C1 segment of cervical spinal cord (tissue), 14 donors: ENCODE measurements at places on chromosomes 3 and 15.

GRCh38 chr15:92909136-92909781 lies 9.1 kb downstream of the CHD2 start:
- no peak for DNase-seq

DNA sequence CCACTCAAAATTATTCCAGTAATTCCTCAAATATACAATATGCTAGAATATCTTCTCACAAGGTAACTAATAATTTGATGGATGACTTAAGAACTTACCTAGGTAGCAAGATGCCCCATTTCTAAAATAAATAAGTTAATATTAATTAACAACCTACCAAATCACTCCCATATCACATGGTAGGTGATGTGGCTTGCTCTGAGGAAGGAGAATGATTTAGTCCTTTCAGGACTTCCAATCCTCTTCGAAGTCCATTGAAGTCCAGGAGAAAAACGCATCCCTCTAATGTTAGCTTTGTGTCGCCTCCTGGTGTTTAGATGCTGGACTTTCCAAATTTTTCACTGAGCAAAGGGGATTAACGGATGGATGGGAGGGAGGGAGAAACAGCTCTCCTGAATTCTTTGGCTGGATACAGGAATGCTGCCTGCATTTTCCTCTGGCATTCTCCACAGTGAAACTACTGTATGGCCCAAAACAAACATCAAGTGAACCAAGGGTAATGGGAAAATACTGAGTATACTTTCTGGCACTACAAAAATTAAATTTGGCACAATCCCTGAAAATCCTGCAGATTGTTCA lies 58.6 kb downstream of the PRICKLE2 start:
- no peak for DNase-seq

- DNase-seq = no peak
These were observed 169.1 kb downstream of the GAP43 start for GRCh38 chr3:115792206-115792955.

DNA sequence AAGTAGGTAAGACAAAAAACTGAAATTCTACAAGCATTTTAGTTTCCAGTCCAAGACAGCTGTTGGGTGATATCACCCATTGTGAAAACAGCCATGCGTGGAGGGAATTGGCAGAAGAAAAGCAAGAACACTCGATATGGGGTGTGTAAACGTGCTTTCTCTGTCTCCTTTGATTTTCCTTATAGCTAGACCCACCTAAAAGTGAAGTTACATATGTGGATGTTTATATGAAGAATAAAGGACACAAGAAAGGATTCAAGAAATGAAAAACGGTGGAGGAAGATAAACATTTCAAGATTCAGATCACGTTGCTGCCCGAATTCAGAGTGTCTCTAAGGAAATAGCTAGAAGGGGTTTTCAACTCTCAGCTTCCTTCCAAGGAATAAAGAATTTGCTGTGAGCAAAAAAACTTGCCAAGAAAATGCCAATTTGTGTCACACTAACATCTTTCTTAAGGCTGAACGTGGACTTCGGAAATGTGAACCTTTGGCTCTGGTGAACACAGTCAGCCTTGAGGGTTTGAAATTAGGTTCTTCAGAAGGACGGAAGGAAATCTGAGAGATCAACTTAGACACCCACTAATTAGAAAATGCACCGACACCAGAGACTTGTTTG lies 269.0 kb upstream of the ADAMTS9 start:
- DNase-seq = no peak

DNA sequence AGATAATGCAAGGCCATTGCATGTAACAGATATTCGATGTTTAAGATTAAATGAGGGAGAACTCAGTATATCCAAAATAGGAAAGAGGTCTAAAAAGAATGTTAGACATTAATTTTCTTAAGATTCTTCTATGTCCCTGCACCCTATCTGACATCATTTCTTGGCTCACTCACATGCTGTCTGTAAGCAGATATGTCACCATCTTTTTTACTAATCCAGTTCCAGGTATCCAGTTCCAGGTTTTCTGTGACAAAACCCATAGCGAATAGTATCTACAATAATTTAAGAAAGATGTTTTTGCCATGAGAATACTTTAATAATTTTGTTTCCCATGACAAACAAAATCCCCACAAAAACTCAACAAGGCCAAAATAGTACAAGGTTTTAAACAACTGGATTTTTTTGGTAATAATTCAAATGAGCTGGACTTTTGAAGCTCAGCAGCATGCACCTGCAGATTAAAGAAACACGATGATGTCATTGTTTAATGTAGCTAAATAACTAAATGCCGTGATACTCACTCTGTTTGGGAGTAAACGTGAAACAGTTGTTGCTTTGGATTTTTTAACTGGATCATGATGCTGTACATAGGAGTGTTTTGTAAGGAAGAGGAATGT lies 867.6 kb downstream of the EPHA3 start:
- no peak for DNase-seq

GRCh38 chr3:130895690-130896488 lies 2.0 kb downstream of the ATP2C1 start:
- DNase-seq = no peak

GRCh38 chr3:126152901-126153694 lies 27.3 kb downstream of the ALDH1L1 start:
- no peak for DNase-seq

DNA sequence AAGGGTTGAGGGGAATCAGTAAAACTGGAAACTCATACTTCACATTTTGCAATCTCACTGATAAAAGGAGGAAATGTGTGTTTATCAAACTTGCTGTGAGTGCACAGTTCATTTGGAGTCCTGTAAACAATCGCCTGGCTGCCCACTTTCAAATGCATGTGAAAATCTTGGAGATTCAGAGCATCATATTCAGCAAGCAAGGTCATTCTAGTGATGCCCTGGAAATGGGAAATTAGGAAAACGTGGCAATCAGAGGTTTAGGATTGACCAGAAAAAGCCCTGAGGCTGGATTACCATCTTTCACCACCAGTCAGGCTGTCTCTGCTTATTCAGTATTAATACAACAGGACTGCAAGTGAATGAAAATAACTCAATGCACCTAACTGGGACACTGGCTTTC lies 23.9 kb downstream of the DPH6 start:
- no peak for DNase-seq

- DNase-seq = no peak
These were observed 129.8 kb downstream of the SLC25A26 start for GRCh38 chr3:66350601-66351000.

- no peak for DNase-seq
These were observed 28.3 kb downstream of the ANAPC13 start for GRCh38 chr3:134457376-134458074.

- DNase-seq = no peak
These were observed 85.8 kb downstream of the GAP43 start for GRCh38 chr3:115709093-115709492.

- peak; percentile 43 for DNase-seq
These were observed 111.0 kb upstream of the KLF13 start for GRCh38 chr15:31215490-31216214.

DNA sequence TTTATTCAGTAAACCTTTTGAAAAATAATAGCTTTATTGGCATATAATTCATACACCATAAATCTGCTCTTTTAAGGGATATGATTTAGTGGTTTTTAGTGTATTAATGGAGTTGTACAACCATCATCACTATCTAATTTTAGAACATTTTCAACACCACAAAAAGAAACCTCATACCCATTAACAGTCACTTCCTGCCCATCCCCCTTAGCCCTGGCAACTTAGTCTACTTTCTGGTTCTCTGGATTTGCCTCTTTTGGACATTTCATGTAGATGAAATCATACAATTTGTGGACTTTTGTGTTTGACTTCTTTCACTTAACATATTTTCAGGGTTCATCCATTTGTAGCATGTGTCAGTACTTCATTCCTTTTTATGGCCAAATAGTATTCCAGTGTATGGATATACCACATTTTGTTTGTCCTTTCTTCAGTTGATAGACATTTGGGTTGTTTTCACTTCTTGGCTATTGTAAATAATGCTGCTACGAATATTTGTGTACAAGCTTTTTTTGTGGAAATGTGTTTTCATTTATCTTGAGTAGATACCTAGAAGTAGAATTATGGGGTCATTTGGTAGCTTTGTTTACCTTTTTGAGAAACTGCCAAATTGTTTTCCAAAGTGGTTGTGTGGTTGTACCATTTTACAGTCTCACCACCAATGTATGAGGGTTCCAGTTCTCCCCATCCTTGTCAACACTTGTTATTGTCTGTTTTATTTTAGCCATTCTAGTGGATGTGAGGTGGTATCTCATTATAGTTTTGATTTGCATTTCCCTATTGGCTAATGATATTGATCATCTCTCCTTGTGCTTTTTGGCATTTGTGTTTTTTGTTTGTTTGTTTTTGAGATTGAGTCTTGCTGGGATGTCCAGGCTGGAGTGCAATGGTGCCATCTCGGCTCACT lies 45.8 kb downstream of the SMAD3 start:
- DNase-seq = no peak

- no peak for DNase-seq
These were observed 57.2 kb downstream of the SEC22A start for GRCh38 chr3:123258811-123259420.

DNA sequence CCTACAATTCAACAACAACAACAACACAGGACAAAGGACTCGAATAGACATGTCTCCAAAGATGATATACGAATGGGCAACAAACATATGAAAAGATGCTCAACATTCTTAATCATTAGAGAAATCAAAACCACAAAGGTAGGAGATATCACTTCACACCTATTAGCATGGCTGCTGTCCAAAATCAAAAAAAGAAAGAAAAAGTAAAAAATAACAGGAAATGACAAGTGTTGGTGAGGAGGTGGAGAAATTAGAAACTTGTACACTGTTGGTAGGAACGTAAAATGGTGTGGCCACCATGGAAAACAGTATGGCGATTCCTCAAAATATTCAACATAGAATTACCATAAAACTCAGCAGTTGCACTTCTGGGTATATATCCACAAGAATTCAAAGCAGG lies 312.3 kb upstream of the STT3B start:
- no peak for DNase-seq

GRCh38 chr3:111846039-111846438 lies 13.0 kb upstream of the PHLDB2 start:
- no peak for DNase-seq

DNA sequence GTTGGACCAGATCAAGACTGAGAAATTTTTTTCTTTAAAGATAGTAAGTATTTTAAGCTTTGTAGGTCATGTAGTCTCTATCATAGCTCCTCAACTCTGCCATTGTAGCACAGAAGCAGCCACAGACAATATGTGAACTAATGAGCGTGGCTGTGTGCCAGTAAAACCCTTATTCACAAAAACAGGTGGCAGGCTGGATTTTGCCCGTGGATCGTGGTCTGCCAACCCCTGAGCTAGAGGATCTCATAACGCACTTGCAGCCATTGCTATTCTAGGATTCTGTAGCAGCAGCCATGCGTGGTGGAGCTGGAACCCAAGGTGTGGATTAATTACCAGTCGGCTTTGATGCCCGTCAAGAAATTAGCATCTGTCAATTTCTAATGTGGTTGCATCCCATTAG lies 68.7 kb upstream of the PLXNA1 start:
- DNase-seq = no peak

- no peak for DNase-seq
These were observed 32.0 kb downstream of the LSAMP start for GRCh38 chr3:116413319-116413718.

GRCh38 chr3:53626876-53627275 lies 132.5 kb downstream of the CACNA1D start:
- no peak for DNase-seq

DNA sequence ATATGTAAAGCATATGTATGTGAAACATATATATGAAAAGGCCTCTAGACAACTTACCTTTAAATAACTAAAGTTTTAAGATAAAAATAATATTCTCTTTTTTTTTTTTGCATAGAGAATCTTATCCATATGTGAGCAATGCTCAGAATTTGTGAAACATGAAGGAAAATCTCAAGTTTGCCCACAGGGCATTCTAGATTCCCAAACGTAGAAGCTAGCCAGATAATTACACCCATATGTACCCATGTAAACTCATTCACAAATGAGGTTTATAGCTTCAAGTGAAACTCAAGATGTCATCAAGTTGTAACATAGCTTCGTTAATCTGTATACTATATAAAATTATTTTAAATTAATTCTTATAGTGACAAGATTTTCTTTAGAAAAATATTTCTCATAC lies 537.3 kb upstream of the NR2F2 start:
- DNase-seq = no peak

DNA sequence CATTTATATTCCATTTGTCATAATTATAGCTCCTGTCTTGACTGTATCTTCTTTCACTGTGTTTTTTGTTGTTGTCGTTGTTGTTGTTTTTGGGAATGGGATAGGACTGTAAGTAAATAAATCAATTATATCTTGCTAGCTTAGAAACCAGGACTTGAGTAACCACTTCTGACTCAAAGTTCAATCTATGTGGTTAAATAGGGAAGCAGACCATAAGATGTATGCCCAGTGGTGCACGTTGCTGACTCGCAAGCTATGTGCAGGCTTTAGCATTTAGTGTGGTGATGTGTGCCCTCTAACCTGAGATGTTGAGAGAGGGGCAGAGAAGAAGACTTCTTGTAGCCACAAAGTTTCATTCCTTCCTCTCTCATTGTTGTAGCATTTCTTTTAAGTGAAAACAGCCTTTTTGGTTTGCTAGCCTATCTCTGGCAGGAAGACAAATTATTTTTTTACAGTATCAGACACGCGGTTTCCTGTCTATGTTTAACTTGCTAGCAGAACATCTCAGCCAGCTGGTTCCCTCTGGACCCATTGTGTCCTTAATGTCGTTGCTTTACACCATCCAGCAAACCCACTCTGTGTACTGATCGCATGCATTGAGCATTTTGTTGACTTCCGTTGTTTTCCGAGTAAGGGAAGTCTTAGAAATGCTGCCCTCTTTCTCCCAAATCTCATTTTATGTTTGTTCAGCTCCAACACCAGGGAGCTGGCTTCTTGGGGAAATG lies 52.1 kb downstream of the TGFBR2 start:
- DNase-seq = no peak

DNA sequence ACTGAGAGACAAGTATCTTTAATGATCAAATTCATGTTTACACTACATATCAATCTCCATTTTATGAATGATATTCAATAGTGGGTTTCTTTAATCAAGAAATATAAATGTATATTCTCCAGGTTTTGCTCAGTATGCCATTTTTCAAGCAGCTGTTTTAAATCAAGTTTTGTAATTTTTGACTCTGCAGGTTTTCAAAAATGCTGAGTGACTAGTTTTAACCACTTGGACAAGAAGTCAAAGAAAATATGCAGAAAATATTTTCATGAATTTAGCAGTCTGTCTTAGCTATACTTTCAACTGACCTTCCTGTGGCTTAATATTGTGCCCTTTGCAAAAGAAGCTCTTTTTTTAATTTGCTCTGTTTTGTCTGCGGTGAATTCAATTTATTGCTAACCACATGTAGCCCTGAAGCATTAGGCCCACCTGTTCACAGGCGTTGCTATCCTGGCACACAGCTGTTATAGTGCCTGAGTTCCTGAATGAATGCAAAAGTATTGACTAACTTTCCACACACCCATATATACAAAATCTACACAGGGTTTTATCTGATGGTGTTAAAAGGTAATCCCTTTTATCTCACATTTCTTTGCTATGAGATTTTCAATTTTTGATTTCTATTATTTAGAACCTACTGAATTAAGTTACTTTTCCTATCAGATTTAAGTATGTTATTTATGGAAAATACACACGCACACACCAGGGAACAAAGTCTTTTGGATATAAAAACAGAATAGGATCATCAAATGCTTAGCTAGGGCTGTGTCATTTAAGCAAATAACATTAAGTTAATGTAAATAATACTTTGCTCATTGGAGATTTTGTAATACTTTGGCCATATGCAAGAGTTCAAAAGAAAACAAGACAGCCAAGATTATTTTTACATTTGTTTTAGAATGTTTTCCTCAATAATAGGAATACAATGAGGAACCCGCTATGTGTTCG lies 1166.1 kb upstream of the GBE1 start:
- DNase-seq = no peak
